Epithelial cell of proximal tubule (primary cell): ENCODE measurements at places on chromosomes 11 and 22.

DNA sequence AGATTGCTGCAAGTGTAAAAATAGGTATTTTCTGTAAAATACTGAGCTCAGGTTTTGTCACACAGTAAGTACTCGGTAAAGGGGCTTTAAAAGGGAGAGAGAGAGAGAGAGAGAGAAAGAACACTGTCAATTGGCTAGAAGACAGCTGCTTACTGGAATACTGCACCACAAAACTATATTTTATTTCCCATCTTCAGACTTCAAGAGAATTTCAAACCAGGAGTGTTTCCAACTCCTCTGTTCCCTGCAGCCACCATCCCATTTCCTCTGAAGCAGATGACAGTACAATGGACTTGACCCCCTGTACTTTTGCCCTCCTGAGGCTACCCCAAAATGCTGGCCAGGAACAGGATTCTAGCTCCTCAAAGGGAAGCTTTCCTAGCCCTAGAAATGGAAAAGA lies 89.7 kb downstream of the RELT start:
- no peak for DNase-seq

- DNase-seq = no peak
Measured at GRCh38 chr11:110473706-110474105, 44.0 kb downstream of the FDX1 start.

DNA sequence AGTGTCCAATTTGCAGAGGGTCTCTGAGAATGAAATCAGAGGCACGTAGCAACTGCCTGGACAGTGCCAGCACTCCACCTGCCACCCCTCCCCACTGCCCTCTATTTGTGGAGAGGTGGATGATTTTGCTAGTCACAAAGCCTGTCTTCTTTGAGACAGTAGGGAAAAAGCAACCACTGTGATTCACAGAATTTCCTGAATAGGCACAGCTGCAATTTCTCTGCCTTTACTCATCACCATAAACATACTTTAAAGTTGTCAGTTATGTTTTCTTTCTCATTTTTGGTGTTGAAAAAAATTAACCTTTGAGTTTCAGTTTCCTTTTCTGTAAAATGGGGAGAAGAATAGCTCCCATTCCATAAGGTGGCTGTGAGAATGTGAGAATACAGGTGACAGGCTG lies 134.3 kb downstream of the TEAD1 start:
- no peak for DNase-seq

DNA sequence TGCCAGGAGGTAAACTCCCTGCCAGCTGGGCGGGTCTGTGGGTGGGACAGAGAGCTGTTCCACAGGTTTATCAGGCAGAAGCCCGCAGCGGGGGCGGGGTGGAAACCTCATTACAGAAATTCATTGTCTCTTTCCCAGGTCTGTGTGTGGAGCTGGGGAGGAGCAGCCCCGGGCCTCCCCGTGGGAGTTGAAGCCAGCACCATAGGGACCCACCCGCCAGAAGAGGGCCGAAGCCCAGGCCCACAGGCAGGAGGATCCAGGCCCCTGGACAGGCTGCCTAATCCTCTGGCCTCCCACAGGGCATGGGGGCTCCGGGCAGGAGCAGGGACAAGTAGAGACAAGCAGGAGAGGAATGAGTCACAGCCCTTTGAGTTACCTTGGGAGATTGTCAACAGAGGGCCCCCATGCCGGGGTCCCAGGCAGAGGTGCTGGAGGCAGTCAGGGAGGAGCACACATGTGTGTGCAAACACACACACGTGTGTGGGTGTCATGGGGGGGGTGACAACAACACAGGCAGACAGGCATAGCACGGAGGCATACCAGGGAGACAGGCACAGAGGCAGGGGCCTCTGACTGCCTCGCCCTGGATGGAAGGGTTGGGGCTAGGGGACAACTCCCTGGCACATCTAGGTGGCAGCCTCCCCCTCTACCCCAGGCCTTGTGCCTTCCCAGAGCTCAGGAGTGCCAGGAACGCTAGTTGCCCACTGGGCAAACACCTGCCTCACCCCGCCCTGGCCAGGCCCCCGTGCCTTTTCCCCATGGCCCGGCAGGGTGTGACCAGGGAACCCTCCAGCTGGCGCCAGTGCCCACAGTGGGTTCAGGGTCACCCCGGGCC lies 1.4 kb downstream of the CDC42BPG start:
- DNase-seq = no peak

- DNase-seq = no peak
Measured at GRCh38 chr22:40015358-40015976, 20.7 kb downstream of the FAM83F start.

DNA sequence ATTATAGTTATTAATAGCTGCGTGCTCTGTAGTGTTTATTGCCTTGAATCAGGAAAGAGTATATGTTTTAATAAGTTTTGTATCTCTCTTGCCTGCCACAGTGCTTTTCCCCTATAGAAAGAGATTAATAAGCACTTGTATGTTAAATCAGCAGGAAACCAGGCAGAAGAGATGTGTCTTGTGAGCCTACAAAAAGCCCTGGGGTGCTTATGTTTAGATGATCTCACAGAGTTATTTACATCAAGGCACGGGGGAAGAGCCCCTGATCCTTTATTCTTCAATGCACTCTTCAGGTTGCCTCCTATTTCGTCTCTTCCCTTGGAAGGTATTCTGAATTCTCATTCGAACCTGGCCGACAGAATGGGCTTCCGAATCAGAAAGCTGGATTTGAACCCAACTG lies 183.0 kb downstream of the MAML2 start:
- no peak for DNase-seq

GRCh38 chr11:72584939-72585597 lies 89.2 kb downstream of the PDE2A start:
- DNase-seq = no peak

DNA sequence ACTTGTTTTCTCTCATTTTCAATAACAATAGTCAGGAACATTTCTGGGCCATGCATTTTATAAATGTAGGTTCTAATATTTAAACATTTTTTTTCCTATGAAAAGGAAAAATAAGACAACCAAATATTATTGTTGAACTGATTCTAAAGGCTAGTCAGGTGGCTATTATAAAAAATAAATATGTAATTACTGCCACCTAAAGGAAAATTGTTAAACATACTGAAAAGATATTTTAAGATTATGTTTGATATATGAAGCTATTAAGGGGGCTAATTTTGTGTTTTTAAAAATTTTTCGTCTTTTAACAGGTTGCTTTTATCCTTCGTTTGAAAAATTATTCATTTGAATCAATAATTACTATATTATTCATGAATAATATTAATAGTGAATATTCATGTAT lies 62.2 kb upstream of the FDX1 start:
- DNase-seq = no peak

GRCh38 chr11:114929351-114930000 lies 251.1 kb downstream of the NXPE2 start:
- no peak for DNase-seq

- no peak for DNase-seq
Measured at GRCh38 chr22:30538280-30538679, 8.3 kb downstream of the SEC14L6 start.

DNA sequence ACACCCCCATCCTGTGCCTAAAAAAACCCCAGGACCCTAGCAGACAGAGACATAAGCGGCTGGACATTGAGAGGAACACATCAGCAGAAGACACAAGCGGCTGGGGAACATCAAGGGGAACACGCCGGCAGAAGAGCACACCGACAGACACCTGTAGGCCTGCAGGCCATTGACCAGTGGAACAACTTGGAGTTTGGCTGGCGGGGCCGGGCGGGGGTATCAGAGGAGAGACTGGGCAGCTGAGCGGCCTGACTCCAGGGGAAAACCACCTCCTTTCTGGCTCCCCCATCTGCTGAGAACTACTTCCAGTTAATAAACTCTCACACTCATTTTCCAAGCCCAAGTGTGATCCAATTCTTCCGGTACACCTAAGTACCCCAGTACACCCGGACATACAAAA lies 264.7 kb upstream of the ISX start:
- DNase-seq = no peak

- DNase-seq = no peak
Measured at GRCh38 chr22:49946612-49947295, 13.8 kb upstream of the PIM3 start.

DNA sequence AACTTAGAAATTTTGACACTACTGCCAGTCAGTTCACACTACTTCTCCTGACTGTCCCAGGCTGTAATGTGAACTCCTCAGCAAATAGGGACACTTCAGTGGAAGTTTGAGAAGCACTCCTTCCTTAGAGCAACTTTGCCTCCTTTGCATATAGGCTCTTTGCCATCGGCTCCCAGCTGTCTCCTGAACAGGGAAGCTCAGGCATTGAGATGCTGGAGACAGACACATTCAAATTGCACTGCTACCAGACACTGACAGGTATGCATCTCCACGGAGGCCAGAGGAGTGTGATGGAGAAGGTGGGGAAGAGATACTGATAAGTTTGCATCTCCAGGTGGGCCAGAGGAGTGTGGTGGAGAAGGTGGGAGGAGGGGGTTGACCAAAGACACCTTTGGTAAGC lies 1.4 kb downstream of the TRAPPC4 start:
- no peak for DNase-seq

DNA sequence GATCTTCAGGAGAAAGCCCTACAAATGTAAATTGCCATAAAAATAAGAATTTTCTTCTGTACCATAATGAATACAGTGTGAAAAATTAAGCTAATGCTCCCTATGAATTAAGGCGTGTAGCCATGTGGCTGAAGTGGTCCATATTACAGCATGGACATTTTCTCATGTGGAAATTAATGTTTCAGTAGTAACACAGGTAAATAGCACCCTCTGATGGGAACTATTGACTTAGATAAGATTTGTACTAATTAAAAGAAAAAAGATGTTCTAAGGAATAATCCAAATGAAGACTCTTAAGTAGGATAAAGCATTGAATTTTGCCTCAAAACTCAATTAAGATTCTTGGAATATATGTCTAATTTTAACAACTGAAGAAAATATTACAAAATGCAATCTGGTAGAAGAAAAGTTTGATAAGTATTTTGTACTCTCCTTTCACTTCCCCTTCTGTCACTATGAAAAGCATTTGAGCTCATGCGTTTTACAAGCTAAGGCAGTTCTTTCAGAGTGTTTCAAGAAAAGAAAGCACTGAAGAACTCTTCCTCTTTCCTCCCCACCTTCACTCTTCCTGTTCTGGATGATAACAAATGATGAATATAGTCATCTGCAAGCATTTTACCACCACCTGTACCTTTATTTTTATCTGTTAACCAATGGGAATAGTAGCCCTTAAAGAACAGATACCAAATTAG lies 9.9 kb upstream of the OR8D2 start:
- no peak for DNase-seq

DNA sequence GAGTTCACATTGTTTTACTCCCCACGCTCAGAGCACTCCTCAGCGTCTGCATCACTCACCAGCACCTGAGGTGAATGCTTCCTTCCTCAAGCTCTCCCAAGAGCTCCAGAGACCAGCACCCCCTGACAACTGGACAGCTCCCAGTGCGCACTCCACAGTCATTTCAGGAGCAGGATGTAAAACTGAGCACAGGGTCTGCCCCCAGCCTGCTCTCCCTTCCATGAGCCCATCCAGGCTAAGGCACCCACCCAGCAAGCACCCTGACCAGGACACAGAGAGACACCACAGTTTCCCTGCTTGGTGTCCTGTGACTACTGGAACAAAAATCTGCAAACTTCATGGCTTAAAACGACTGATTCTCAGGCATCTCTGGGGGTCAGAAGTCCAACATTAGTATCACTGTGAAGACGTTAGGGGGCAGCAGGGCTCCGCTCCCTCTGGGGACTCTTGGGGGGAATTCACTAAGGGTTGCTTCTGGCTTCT lies 3.3 kb downstream of the SCGB1D2 start:
- no peak for DNase-seq

DNA sequence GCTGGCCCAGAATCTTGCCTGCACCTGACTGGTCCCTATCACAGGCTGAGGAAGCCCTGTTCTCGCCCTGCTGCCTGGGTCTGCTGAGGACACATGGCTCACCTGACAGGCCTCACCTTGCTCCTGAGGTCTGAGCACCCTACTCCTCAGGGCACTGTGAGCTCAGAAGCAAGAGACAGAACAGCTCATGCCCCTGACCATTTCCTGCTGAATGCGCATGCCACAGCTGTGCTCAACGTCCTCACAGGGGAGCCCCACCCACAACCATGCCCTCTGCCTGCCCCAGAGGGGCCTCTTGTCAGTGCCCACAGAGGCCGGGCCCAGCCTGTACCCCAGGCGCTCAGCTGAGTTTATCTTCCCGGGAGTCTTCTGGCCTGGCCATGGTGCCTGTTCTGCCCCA lies 2.8 kb upstream of the TSPO start:
- DNase-seq = no peak
